ENCODE measurements at places on chromosomes 16 and 17. TPM values are rescaled to one million over a fixed set of nuclear protein-coding genes. Genes with fewer than 3 reads are reported as not detected.

XAF1 gene
- 96.1 TPM for total RNA-seq

ABCC3 gene
- total RNA-seq, result 86.8 TPM

- H3K4me3 ChIP-seq, result no peak overlapping the region
- no peaks in the 10 kb centered on the region for H3K27me3 ChIP-seq
- no peaks in the 10 kb centered on the region for H3K36me3 ChIP-seq
- no peaks in the 10 kb centered on the region for H3K4me1 ChIP-seq
- no peak for DNase-seq
Measured at GRCh38 chr17:5131146-5131715, 15.4 kb downstream of the USP6 start.

MT1A gene
- total RNA-seq, result not detected

PHF23 gene
- 29.9 TPM for total RNA-seq

- H3K4me1 ChIP-seq, result peaks cover 19% of the 10 kb centered on the region
- no peaks in the 10 kb centered on the region for H3K27me3 ChIP-seq
- peak overlapping the region; percentile 67 for H3K27ac ChIP-seq
- H3K36me3 ChIP-seq, result peaks cover 26% of the 10 kb centered on the region
- no peak overlapping the region for H3K4me3 ChIP-seq
Measured at GRCh38 chr17:49402706-49403105, 12.0 kb downstream of the PHB1 start.

TEDC2 gene
- total RNA-seq, result not detected

GRCh38 chr17:30558686-30559545 is 81.7 kb downstream of the GOSR1 start:
- H3K27me3 ChIP-seq, result no peaks in the 10 kb centered on the region
- H3K4me3 ChIP-seq, result no peak overlapping the region
- DNase-seq, result no peak
- no peaks in the 10 kb centered on the region for H3K4me1 ChIP-seq
- no peaks in the 10 kb centered on the region for H3K36me3 ChIP-seq
- no peak overlapping the region for H3K27ac ChIP-seq

NOB1 gene
- total RNA-seq, result 31.3 TPM

HBA2 gene
- total RNA-seq, result 1,032 TPM

DNA sequence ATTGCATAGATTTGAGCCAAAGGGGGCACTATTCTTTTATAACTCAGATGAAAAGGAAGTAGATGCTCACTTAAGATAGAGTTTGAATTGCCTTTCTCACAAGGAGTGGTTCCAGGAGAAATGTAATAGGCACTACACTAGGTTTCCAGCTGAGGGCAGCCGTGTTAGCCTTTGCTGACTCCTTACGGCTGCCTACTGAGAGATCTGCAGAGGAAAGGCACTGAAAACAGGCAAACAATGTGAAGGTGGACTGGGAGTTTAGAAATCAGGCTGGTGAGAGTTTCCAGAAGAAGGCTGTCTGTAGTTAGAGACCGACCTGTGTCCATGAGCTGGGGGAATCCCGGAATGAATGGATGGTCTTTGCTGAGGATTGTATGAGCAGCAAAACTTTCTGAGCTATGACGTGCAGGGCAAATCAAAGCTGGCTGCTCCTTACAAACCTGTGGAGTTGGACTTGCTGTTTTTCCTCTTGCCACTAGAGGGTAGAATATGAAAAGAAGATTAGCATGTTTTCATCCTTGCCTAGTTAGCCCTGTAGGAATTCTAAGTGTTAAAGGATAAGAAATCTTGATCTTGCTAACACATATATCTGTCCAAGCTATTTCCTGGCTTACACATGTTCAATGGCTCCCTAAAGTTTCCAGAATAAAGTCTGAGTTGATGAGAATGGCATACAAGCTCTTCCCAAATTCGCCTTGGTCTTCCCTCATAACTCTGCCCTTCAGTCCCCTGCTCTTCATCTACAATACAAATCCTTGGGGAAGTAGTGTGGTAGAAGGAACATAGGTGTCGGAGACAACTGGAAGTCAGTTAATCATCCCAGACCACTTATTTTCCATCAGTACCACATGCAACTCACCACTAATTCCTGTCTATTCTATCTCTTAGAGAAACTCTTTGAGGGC is 20.1 kb upstream of the TAOK1 start:
- H3K4me3 ChIP-seq, result peak overlapping the region; percentile 23
- no peaks in the 10 kb centered on the region for H3K27me3 ChIP-seq
- no peak for DNase-seq
- H3K4me1 ChIP-seq, result peaks cover 6% of the 10 kb centered on the region
- H3K36me3 ChIP-seq, result no peaks in the 10 kb centered on the region

GRCh38 chr16:4525634-4526277 is 12.8 kb downstream of the CDIP1 start:
- H3K36me3 ChIP-seq, result peaks cover 7% of the 10 kb centered on the region
- no peak for DNase-seq
- no peaks in the 10 kb centered on the region for H3K27me3 ChIP-seq
- H3K4me3 ChIP-seq, result no peak overlapping the region
- no peaks in the 10 kb centered on the region for H3K4me1 ChIP-seq

DNA sequence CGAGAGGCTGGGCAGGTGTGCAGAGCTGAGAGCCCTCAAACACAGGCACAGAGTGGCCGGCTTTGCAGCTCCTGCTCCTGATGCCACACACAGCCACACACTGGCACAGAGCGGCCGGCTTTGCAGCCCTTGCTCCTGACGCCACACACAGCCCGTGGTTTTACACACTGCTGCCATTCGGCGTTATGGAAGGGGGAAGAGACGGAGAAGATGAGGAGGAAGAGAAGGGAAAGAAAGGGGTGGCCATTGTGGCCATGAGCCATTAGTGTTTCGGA is 26.8 kb downstream of the WSCD1 start:
- no peak for DNase-seq
- no peak overlapping the region for H3K4me3 ChIP-seq
- no peaks in the 10 kb centered on the region for H3K4me1 ChIP-seq
- H3K27ac ChIP-seq, result no peak overlapping the region
- H3K27me3 ChIP-seq, result no peaks in the 10 kb centered on the region

- peaks cover 19% of the 10 kb centered on the region for H3K4me1 ChIP-seq
- peak overlapping the region; percentile 81 for H3K27ac ChIP-seq
- H3K27me3 ChIP-seq, result no peaks in the 10 kb centered on the region
- H3K36me3 ChIP-seq, result no peaks in the 10 kb centered on the region
- DNase-seq, result no peak
Measured at GRCh38 chr16:56658327-56658875, 642 bp downstream of the MT1F start.

- no peak overlapping the region for H3K4me3 ChIP-seq
- H3K27me3 ChIP-seq, result no peaks in the 10 kb centered on the region
Measured at GRCh38 chr16:70294385-70295025, 4.5 kb upstream of the DDX19B start.

DNA sequence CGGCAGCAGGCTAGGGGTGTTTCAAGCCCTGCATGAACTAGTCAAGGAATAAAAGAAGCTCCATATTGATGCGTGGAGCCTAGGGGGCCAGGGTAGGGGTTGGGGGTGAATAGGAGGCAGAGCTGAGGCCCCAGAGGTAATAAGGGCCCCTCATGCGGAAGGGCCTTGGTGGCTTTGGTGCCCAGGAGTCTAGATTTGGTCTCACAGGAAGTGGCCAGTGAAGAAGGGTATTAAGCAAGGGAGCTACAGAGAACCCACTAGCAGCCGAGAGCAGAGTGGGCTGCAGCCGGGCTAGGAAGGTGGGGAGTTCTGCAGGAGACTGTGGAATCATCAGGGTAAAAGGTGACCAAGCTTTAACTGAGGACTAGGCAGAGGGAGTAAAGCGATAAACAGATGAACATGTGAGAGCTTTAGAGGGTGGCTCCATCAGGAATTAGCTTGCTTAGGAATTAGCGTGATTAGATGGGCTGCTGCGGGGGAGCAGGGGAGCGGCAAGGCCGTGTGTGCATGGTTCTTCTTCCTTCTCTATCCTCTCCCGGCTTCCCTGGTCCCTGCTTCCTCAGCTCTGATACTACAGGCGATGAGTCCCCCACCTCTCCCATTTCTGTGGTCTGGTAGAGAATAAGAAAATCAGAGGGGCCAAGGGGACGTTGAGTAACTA is 9.8 kb downstream of the GNGT2 start:
- H3K27ac ChIP-seq, result no peak overlapping the region
- H3K27me3 ChIP-seq, result no peaks in the 10 kb centered on the region
- no peaks in the 10 kb centered on the region for H3K36me3 ChIP-seq
- no peak overlapping the region for H3K4me3 ChIP-seq

- no peaks in the 10 kb centered on the region for H3K27me3 ChIP-seq
- H3K36me3 ChIP-seq, result peaks cover 36% of the 10 kb centered on the region
- H3K27ac ChIP-seq, result peak overlapping the region; percentile 92
- no peak for DNase-seq
- peaks cover 54% of the 10 kb centered on the region for H3K4me1 ChIP-seq
Measured at GRCh38 chr16:31128711-31129567, 6.6 kb downstream of the PRSS8 start.

GRCh38 chr16:48381201-48381600 is 4.0 kb downstream of the SIAH1 start:
- no peaks in the 10 kb centered on the region for H3K27me3 ChIP-seq
- H3K36me3 ChIP-seq, result no peaks in the 10 kb centered on the region
- no peak for DNase-seq

CHP2 gene
- not detected for total RNA-seq

DNA sequence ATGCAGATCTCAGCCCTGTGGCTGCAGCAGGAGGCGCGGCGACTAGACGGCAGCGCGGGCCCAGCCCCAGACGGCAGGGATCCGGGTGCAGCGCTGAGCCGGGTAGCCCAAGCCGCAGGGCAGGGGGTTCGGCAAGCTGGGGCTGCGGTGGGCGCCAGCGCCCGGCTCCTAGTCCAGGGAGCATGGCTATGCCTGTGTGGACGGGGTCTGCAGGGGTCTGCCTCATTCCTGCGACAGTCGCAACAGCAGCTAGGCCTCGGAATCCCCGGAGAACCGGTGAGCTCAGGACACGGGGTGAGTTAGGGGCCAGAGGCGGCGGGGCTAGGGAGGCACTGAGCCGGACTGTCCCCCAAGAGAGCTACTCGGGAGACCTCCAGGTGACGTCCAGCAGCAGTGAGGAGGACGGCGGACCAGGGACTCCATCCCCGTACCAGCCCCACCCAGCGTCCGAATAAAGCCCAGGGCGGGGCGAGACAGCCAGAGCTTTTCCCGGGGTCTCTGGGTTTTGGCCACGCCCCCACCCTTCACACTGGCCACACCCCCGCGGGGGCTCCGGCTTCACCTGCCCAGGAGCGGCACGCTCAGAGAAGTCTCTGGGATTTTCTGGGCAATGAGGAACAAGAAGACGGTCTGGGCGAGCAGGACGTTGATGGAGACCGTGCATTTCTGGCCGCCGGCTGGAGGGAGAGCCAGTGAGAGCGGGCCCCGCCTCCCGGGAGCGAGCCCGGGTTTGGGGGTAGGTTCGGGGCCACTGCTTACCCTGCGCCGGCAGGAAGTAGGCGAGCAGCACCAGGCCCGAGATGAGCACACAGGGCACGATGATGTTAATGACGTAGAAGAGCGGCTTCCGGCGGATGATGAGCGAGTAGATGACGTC is 1.1 kb downstream of the C17orf107 start:
- H3K36me3 ChIP-seq, result peaks cover 21% of the 10 kb centered on the region
- H3K4me1 ChIP-seq, result peaks cover 30% of the 10 kb centered on the region
- DNase-seq, result peak; percentile 90
- H3K4me3 ChIP-seq, result peak overlapping the region; percentile 61
- no peaks in the 10 kb centered on the region for H3K27me3 ChIP-seq
- H3K27ac ChIP-seq, result peak overlapping the region; percentile 66

- H3K27ac ChIP-seq, result no peak overlapping the region
- no peaks in the 10 kb centered on the region for H3K27me3 ChIP-seq
- H3K36me3 ChIP-seq, result no peaks in the 10 kb centered on the region
- no peaks in the 10 kb centered on the region for H3K4me1 ChIP-seq
- no peak overlapping the region for H3K4me3 ChIP-seq
Measured at GRCh38 chr16:87499189-87499486, 6.3 kb upstream of the ZCCHC14 start.

- no peaks in the 10 kb centered on the region for H3K36me3 ChIP-seq
- H3K4me1 ChIP-seq, result peaks cover 65% of the 10 kb centered on the region
- no peaks in the 10 kb centered on the region for H3K27me3 ChIP-seq
- H3K27ac ChIP-seq, result peak overlapping the region; percentile 67
- no peak overlapping the region for H3K4me3 ChIP-seq
- no peak for DNase-seq
Measured at GRCh38 chr17:78142119-78142861, 3.9 kb upstream of the C17orf99 start.

GRCh38 chr17:3954086-3954485 is 10.2 kb downstream of the ATP2A3 start:
- H3K27ac ChIP-seq, result no peak overlapping the region
- H3K4me3 ChIP-seq, result no peak overlapping the region
- H3K4me1 ChIP-seq, result peaks cover 6% of the 10 kb centered on the region
- peaks cover 8% of the 10 kb centered on the region for H3K36me3 ChIP-seq

CETP gene
- 1.00 TPM for total RNA-seq

DNA sequence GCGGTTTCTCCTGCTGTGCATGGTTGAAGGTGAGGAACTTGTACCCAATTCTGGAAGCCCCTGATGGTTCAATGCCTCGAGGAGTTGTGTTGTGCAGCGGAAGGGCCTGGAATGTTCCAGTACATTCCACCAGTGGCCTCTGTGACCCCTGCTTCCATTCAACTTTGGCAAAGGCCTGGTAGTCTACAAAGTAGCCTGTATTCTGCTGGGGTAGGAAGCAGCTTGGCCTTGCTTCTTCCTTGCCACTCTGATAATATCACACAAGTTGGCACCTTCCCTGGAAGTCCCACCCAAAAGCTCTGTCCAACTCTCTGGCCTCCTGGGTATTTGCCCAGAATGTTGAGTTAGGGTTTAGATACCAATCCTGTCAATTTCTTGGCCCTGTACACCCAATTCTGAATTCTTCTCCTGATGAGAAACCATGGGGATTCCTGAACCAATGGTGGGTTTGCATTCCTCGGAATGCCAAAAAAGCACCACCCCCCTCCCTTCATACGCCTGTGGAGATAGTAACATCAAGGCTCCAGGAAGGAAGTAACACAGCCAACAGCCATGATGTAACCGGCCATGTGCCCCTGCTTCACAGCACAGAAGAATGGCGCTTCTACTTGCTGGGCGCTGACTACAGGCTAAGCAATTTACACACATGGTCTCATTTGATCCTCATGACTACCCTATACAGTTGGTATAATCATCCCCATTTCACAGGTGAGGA is 11.8 kb upstream of the FAM117A start:
- H3K4me1 ChIP-seq, result peaks cover 26% of the 10 kb centered on the region
- no peaks in the 10 kb centered on the region for H3K36me3 ChIP-seq
- no peak overlapping the region for H3K27ac ChIP-seq
- H3K4me3 ChIP-seq, result no peak overlapping the region
- no peak for DNase-seq
- H3K27me3 ChIP-seq, result no peaks in the 10 kb centered on the region

CENPT gene
- total RNA-seq, result 201 TPM

CDRT4 gene
- total RNA-seq, result 14.6 TPM

DNA sequence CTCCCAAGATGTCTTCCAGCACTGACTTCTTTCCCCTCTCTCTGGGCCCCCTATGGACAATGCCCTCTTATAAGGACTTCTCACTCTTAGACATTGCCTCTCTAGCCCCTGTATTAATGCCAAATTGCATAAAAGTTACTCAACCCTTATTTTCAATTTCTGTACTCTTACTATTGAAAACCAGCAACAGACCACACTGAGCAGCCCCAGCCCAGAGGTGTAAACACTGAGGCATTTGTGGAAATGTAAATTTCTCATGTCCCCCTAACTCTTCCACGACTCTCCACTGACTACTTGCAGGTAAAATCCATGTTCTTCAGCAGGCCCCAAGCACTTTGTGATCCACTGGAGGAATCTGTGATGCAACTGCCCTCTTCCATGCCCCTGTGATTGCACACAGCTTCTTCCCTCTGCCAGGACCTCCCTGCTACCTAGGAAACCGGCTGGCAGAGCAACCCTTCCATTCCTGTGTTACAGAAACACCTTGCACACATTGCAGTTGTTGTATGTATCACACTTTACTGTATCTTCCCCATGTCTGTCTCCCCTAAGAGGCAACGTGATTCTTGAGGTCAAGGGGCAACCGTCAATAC is 4.4 kb downstream of the N4BP1 start:
- H3K4me3 ChIP-seq, result no peak overlapping the region
- peak overlapping the region; percentile 37 for H3K27ac ChIP-seq
- H3K4me1 ChIP-seq, result peaks cover 74% of the 10 kb centered on the region
- H3K36me3 ChIP-seq, result no peaks in the 10 kb centered on the region
